HAP-1 (cell line): ENCODE measurements at places on chromosomes 2 and 18.
A peak's percentile ranks its signal among the peaks of the same experiment; 100 is the strongest.

DNA sequence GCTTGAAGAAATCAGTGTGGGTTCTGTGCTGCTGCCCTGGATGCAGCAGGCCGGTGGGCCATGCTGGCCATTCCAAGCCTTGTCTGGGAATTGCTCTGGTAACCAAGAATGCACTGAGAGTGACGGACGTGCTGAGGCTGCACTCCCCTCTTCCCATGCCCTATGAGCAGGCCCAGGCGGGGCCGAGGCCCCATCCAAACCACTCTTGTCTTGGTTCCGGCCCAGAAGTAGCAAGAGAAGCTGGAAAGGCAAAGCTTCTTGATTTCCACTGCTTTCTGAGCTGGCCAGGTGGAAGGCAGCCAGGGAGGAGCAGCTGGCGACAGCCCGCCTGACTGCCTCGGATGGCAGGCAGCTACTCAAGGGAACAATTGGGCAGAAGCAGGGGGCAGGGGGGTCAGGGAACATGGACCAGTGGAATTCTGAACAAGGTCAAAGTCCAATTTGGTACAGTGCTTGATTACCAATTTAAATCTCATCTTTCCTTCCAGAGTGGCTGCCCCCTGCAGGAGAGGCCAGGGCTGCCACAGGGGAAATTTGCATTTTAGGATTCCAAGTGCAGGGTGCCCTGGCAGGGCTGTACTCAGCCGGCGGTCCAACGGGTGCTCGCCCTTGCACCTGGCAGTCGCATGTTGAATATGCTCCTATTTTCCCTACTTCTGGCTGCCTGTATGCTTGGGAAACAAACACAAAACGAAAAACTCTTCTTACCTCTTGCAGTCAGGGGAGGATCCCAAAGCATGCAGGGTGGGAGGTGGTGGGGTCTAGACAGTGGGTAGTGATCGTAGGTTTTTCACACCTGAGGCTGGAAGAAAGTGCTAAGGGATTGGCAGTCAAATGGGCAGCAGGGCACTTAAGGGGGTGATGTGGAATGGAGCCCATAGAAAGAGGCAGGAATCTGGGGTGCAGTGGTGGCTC is 67.3 kb downstream of the LIPG start:
- DNase-seq, result no peak

DNA sequence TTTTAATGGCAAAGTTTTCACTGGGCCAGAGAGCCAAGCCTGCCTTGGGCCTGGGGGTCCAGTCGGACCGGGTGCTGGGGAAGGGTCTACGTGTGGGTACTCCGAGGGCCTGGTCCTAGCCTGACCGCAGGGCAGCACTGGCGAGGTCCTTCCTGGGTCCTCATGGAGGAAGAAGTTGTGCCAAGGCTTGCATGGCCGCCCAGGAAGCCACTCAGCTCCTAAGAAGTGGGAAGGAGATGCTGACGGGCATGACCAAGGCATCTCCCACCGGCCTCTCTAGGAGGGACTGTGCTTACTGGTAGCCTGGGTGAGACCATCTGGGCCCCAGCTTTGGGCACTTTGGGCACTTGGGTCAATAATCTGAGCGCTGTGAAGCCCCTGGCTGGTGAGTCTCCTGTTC is 22.6 kb downstream of the CIB4 start:
- no peak for DNase-seq

- no peak for DNase-seq
Observed at GRCh38 chr18:74766251-74766650, 168.6 kb downstream of the ZNF407 start.

- no peak for DNase-seq
Observed at GRCh38 chr2:176080540-176081375, 3.0 kb downstream of the EVX2 start.

DNA sequence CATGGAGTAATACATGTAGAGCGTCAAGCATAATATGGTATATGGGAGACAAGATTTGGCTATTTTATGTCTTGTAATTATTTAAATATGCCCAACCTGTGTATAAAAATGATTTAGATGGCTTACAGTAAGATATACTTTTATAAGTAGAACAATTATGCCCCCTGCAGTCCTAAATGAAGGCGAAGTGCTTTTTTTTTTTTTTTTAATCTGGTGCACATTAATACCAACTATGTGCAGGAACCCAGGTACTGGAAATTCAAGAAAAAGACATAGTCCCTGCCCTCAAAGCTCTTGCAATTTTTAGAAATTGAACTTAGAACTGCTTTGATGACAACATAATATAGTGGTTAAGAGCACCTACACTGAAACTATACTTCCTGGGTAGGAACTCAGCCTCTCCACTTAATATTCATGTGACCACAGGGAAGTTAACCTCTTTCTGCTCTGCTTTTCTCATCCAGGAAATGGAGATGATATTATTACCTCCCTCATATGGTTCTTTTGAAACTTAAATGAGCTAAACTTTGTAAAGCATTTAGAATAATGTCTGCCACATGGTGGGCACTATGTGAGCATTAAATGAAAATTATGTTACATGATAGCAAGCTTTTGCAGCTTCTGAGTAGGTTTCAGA is 38.1 kb downstream of the AFTPH start:
- no peak for DNase-seq

DNA sequence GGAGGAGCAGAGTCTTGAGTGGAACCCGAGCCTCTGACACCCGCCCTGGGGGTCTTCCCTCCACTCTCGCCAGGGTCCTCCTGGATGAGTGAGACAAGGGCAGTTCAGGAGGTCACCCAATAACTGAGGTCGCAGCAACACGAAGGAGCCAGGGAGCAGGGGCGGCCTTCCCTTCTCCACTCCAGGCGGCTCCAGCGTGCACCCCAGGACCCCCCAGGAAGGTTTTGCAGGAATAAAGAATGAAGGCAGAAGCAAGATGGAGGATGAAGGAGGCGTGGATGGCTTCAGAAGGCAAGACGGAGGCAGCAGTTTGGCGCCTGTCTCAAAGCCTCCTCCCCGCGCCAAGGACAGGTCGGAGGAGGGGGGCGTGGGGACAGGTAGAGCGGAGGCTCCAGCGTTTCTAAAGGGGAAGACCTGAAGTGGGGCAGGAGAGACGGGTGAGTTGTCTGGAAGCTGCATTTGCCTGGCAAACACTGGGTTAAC is 579 bp upstream of the ITM2C start:
- DNase-seq, result no peak

DNA sequence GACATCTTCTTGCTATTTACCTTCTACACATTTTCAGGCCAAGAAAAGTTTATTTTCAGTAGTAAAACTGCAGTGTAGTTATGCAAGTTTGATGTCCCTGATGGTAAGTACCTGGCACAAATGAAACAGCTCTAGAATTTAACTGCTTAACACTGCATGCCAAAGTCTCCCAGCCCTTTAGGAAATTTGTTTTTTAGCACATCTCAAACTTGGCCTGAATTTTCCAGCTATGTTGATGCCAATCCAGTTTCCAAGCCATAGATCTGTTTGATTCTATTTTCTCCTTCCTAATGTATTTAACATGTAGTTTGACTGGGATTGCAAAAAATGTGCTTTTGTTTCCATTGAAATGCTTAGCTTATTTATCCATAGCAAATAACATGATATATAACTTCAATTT is 29.3 kb upstream of the ZNF385B start:
- DNase-seq, result no peak

- no peak for DNase-seq
Observed at GRCh38 chr2:213288913-213289700, 4.8 kb downstream of the SPAG16 start.

DNA sequence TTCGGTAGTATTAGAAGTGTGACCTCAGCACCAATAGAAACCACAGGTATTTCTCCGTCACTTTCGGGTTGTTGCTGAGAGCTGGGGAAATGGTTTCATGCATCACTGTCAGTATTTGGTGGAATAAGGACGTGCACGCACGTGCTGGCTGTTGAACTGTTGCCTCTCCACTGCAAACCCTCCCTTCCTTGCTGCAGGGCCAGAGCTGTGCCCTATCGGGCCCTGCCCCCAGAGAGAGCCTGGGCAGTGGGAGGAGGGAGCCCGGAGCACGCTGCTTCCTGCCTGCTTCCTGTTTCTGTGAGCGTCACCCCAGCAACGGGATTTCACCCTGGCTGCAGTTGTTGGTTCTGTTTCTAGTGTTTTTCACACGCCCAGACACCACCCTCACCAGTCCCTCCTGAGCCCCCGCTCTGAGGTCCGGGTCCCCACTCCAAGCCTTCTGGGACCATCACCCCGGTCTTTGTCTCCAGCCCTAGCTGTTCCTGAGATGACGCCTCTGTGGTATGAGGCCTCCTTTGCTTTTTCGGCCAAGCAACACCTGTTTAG is 47.4 kb downstream of the LRRFIP1 start:
- peak; percentile 42 for DNase-seq

GRCh38 chr2:77192811-77193289 is 329.3 kb downstream of the LRRTM4 start:
- DNase-seq, result no peak

DNA sequence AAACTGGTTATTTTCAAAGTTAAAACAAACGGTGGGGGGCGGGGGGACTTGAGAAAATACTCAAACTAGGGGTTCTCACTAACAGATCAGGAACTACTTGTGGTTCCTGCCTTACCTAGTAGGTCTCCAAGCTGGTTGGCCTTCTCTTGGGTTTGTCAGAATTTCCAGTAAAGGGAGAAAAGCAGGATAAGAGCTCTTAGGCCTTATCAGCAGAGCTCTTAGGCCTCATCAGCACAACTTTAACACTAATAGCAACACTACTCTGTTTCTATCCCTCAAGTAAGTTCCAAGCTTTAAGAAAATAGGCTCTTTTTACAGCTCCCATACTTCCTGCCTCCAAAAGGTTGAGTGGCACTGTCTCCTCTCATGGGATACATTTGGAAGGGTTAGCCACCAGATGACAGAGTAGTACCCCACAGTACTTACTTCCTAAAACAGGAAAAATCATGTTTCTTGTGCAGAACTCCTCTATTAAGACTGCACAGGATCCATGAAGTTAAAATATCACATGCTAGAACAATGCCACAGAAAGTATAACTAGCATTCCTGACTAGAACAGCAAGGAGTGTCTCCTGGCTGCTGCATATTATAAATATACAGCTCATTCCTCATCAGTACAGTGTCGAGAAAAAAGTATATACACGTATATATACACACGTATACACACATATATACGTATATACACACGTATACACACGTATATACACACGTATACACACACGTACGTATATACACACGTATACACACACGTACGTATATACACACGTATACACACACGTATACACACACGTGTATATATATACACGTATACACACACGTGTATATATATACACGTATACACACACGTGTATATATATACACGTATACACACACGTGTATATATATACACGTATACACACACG is 6.1 kb downstream of the FBXO11 start:
- DNase-seq, result no peak

DNA sequence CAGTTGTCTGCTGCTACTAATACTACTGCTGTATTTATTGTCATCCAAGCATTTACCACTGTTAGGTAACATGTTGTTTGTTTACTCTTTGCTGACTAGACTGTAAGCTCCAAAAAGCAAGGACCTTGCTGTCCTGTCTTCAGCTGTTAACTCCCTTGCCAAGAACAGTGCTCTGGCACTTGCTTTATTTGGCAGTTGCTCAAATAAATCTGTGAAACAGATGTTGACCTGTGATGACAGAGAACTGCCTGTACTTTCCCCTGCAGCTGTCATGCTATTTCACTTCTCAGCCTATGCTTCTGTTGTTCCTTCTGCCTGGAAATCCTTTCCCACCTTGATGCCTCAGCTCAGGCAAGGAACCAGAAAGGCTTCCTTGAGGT is 181.2 kb downstream of the ATAD2B start:
- no peak for DNase-seq

- no peak for DNase-seq
Observed at GRCh38 chr2:132670496-132671150, 618 bp upstream of the LYPD1 start.

GRCh38 chr2:152093464-152093863 is 5.4 kb downstream of the CACNB4 start:
- DNase-seq, result no peak

DNA sequence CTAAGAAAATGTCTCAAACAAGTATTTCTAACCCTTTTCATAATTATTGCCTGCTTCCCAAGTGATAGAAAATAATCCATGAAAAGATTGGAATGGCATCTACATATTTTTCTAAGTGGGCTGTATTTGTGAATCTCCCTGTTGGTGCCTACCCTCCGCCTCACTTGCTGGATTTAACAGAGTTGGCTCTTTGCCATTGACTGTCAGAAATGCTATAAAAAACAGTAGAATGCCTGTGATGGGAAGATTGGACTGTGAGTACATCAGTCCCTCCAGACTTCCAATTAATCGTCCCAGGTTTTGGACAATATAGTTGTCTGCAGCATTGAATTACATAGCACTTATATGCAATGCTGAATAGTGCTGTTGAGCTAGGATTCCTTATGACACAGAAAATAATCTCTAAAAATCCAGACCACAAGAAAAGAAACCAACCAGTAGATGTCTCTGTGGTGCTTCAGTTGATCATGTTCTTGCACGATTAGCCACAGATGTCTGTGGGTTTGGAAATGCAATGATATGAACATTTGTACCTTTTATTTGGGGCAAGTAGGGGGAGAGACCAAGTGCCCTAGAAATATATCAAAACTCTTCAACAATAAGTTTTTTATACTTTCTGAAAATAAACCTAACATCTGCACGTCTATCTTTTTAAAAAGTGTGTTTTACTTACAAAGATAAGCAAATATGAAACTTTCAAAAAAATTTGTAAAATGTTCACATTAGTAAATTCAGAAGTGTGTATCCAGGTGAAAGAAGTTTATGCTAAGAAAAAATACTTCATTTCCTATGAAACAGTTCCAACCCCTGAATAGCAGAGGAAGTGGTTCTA is 88.5 kb downstream of the DYNAP start:
- peak; percentile 72 for DNase-seq

GRCh38 chr2:158659483-158659882 is 135.6 kb upstream of the DAPL1 start:
- no peak for DNase-seq

DNA sequence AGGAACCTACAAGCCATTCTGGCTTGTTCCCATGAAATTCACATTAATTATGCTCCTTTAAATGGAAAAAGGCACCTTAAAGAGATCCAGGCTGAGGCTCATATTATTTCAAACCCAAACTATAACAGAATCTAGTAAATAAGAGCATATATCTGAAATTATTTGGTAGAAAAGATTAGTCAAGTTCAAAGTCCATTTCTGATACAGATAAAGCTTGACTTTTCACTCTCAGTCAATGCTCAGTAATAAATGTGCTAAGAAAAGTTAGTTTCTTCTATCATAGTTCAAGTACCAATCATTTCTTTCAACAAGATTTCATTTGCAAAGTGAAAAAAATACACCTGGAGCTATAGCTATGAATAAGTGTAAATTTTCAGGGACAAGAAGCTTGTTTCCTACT is 61.8 kb upstream of the NARS1 start:
- DNase-seq, result no peak

- no peak for DNase-seq
Observed at GRCh38 chr18:33596178-33596854, 18.3 kb downstream of the ASXL3 start.

DNA sequence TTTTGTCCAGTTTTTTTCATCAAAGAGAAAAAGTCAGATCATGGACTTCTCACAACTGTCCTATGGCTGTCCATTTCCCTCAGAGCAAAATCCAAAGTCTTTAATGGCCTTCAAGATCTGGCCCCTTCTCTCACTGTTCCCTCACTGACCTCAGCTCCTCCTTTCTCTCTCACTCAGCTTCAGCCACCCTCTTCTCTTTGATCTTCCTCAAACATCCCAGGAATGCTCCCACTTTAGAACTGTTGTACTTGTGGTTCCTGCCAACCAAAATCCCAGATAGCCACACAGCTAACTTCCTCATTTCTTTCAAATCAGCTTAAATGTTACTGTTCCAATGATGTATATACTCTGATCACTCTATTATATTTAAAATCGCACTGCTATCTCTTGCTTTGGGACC is 82.9 kb downstream of the NUP35 start:
- no peak for DNase-seq
